ENCODE measurements at places on chromosomes 1 and 21. TPM values are rescaled to one million over a fixed set of nuclear protein-coding genes. Genes with fewer than 3 reads are reported as not detected.

Gene PTGFR
- total RNA-seq: 7.8 TPM

Gene ELF3
- 460 TPM for total RNA-seq

Gene GBP3
- 24.9 TPM for total RNA-seq

Gene SYT6
- not detected for total RNA-seq

Gene SGIP1
- not detected for total RNA-seq

DNA sequence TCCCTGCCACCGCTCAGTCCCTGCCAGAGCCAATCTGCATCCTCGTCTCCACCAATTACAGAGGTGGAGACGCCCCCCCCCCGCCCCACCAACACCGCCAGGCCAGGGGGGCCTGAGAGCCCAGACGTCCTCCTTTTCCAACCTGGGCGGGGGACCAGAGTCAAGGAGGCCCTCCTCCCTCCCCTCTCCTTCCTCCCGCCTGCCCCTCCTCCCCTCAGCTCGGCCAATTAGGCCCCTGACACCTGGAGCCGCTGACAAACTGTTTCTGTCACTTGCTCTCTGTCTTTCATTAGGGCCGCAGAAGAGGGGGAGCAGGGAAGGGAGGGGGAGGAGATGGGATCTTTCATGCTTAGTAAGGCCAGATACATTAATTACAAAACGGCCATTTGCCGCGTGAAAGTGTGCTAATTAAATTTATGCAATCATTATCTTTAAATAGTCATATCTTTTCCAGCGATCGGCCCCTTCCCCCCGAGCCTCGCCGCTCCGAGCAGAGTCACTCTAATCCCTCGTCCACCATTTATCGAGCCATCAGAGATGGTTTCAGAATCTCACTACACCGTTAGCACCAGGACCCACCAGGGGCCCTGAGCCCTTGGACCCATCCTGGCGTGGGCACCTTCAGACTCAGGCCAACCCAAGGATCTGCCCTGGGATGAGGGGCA, 94.7 kb downstream of the PAX7 start:
- H3K27ac ChIP-seq: no peak overlapping the region
- H3K36me3 ChIP-seq: no peaks in the 10 kb centered on the region
- H3K4me1 ChIP-seq: 0 out of 2 replicates have a peak, but pooled peaks cover under 1% of the 10 kb centered on the region
- H3K27me3 ChIP-seq: peaks cover 49% of the 10 kb centered on the region

DNA sequence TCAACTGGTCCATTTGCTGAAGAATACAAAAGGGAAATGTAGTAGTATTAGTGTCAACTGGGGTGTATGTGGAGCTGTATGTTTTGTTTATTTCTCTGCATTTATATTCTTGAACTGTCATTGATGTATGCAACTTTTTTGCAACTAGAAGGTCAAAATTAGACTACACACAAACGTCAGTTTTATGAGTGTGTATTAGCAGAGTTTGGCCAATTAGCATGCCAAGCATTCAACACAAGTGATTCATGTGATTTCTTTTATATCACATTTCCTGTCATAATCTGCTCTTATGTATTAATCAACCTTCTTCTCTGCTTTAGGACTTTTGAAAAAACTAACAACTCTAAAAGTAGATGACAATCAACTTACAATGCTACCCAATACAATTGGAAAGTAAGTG, 211.1 kb downstream of the LRRC40 start:
- peaks cover 11% of the 10 kb centered on the region for H3K27me3 ChIP-seq
- H3K27ac ChIP-seq: no peak overlapping the region
- no peak for DNase-seq
- no peaks in the 10 kb centered on the region for H3K36me3 ChIP-seq
- H3K4me3 ChIP-seq: no peak overlapping the region

- DNase-seq: no peak
- H3K27ac ChIP-seq: no peak overlapping the region
- H3K36me3 ChIP-seq: no peaks in the 10 kb centered on the region
- peaks cover 25% of the 10 kb centered on the region for H3K4me1 ChIP-seq
These were observed 30.1 kb downstream of the UMODL1 start for GRCh38 chr21:42101246-42101645.

GRCh38 chr1:21319447-21320407, 29.5 kb upstream of the ECE1 start:
- H3K4me3 ChIP-seq: no peak overlapping the region
- no peak overlapping the region for H3K27ac ChIP-seq
- no peak for DNase-seq

DNA sequence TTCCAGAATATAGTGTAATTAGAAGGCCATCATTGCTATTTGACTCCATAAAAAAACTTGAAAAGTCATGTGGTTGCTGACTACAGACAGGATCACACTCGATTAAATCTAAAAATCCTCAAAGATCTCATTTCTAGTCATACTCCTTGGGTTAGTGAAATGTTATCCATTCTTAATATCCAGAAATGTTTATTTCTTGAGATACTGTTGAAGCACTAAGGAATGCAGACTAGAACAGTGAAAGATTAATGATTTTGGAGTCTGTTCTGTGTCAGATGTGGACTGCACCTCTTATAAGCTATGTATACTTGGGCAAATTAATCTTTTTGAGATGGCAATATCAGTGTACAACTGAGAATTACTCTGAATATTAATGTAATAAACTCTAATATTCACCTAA, 65.1 kb downstream of the ADSS2 start:
- no peaks in the 10 kb centered on the region for H3K27me3 ChIP-seq
- DNase-seq: no peak
- H3K4me3 ChIP-seq: no peak overlapping the region
- no peak overlapping the region for H3K27ac ChIP-seq
- peaks cover 9% of the 10 kb centered on the region for H3K4me1 ChIP-seq
- H3K36me3 ChIP-seq: no peaks in the 10 kb centered on the region

- no peak for DNase-seq
- no peak overlapping the region for H3K4me3 ChIP-seq
- no peaks in the 10 kb centered on the region for H3K36me3 ChIP-seq
These were observed 143.9 kb downstream of the CLEC20A start for GRCh38 chr1:178352790-178353416.

- H3K36me3 ChIP-seq: no peaks in the 10 kb centered on the region
- H3K4me3 ChIP-seq: no peak overlapping the region
- DNase-seq: no peak
- H3K4me1 ChIP-seq: peaks cover 72% of the 10 kb centered on the region
These were observed 63.8 kb downstream of the PLXNA2 start for GRCh38 chr1:208180421-208180820.

DNA sequence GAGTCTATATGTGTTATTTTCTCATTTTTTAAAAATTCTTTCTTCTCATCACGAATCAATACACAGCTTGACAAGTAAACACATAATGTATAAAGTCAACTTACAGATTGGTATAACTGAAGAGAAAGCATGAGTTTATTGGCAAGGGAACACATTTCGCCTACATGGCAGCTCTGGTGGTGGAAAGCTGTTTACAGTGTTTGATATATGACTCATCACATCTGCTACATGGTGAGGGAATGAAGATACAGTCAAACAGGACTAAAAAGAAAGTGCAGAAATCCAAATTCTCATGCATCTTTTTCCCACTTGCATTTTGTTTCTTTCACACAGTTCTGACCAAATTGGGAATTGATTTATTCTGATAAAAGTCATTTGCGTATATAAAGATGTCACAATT, 122.2 kb upstream of the ADGRL4 start:
- H3K36me3 ChIP-seq: no peaks in the 10 kb centered on the region
- peak overlapping the region; percentile 58 for H3K27ac ChIP-seq
- H3K4me1 ChIP-seq: peaks cover 16% of the 10 kb centered on the region
- H3K27me3 ChIP-seq: no peaks in the 10 kb centered on the region
- DNase-seq: peak; percentile 83

DNA sequence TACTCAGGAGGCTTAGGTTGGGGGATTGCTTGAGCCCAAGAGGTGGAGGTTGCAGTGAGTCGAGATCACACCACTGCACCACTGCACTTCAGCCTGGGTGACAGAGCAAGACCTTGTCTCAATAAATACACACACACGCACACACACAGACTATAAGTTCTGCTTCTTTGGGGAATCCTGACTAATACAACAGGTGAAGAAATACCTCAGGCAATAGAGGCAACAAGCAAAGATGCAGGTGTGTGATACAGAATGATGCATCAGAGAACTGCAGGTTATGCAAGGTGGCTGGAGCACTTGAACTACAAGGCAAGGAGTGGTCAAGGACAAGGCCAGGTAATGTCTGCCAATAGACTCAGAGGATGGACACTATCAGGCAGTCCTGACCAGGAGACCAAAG, 117.6 kb upstream of the ZNF678 start:
- no peaks in the 10 kb centered on the region for H3K36me3 ChIP-seq
- H3K27me3 ChIP-seq: no peaks in the 10 kb centered on the region
- H3K27ac ChIP-seq: no peak overlapping the region
- H3K4me3 ChIP-seq: no peak overlapping the region
- no peak for DNase-seq

DNA sequence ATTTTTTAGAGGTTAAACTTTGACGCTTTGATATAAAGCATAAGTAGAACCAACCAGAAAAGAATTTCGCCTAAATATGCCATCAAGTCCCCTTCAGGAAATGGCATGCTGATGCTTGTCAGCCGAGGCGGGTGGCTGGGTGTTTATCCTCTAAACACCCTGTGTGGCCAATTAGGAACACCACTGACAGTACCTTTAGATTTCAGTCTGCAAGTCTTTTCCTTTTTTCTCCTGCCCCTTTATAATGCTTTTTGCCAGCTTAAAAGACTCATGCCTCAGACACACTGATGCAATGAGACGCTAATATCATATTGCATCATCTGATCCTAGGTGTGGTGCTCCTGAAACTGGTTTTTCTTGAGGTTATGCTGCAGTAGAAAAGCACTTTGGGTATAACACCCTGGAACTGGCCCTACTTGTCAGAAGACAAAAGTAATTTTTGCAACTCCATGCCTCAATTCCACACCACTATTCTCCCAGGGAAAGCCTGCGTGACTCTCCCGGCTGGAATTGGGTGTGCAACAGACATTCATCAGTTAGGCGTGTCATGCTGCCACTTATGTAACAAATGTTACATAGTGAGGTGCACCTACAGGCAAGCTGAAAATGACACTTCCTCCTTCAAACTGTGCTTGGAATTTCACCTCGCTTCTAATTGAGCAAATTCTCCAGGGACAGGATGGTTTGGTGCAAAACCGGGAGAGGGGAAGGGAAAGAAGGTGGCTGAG, 2.0 kb upstream of the RCC2 start:
- H3K36me3 ChIP-seq: peaks cover 7% of the 10 kb centered on the region
- peak overlapping the region; percentile 56 for H3K27ac ChIP-seq
- DNase-seq: peak; percentile 78
- peak overlapping the region; percentile 72 for H3K4me3 ChIP-seq
- H3K4me1 ChIP-seq: peaks cover 42% of the 10 kb centered on the region

DNA sequence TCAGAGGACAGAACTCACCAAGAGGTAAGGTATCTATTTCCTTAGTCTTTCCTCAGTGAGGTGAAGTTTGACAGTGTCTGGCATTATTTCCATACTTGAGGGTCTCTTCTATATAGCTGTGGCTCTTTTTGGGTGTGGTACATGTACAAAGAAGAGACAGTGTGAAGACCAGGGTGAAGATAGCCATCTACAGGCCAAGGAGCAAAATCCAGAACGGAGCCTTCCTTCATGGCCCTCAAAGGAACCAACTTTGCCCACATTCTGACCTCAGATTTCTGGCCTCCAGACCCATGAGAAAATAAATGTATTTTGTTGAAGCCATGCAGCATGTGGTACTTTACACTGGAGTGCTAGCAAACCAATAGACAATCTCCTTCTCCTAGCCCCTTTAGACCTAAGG, 858.5 kb upstream of the B3GALT2 start:
- no peaks in the 10 kb centered on the region for H3K36me3 ChIP-seq
- no peak for DNase-seq
- no peak overlapping the region for H3K4me3 ChIP-seq
- no peak overlapping the region for H3K27ac ChIP-seq
- peaks cover 10% of the 10 kb centered on the region for H3K4me1 ChIP-seq

DNA sequence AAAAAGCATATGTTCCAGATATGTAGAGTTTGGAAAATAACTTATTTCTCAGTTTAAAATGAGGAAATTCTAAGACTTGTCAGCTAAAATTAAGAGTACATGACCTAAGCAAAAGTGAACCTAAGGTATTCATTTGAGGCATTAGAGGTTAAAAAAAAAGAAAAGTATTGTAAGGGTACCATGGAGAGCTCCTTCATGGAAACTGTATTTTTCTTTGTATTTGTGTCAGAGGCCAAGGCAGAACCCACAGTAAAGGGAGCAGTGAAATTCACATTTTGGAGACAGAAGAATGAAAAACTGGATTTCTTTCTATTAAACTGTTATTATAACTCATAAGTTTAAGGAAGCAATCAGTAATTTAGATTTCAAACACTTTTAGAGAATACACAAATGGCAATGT, 1494.8 kb downstream of the KCNT2 start:
- H3K4me3 ChIP-seq: no peak overlapping the region
- no peaks in the 10 kb centered on the region for H3K27me3 ChIP-seq
- DNase-seq: no peak

DNA sequence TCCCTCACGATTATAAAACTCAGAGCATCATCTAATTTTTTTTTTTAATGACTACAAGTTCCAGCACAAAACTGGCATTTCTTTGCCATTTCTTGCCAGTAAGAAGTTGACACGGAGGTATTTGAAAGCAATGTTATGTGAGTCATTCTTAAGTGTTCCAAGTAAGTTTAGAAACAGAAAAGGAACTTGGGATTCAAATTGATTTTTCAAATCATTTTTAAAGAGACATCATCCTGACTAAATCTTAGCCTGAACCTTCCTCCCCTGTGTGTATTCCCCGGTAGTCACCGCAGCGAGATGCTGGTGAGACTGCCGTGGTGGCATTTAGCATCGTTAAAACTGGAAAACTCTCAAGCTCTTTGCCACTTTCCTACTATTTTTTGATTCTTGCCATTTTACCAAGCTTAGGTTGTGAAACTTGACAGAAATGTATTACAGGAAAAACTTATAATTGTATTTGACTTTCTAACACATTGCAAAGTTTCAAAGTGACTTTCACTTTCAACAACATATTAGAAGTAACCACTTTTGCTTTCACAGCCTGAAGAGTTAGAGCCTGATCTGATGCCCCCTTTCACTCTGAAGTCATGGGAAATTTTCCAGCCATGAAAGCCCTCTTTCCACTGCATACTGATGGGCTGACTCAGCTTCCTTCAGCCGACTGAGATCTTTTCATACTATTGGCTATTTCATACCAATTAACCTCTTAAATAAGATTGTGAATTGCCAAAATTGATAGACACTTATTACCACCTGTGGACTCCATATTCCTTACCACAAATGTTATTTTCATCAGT, 61.4 kb downstream of the OLFML2B start:
- peak overlapping the region; percentile 65 for H3K4me3 ChIP-seq
- peaks cover 27% of the 10 kb centered on the region for H3K4me1 ChIP-seq
- H3K27me3 ChIP-seq: no peaks in the 10 kb centered on the region
- H3K27ac ChIP-seq: peak overlapping the region; percentile 81
- DNase-seq: peak; percentile 81
- H3K36me3 ChIP-seq: 0 out of 2 replicates have a peak, but pooled peaks cover 4% of the 10 kb centered on the region

GRCh38 chr1:20870718-20871117, 83.6 kb upstream of the HP1BP3 start:
- no peak for DNase-seq
- H3K4me3 ChIP-seq: no peak overlapping the region
- no peaks in the 10 kb centered on the region for H3K36me3 ChIP-seq

DNA sequence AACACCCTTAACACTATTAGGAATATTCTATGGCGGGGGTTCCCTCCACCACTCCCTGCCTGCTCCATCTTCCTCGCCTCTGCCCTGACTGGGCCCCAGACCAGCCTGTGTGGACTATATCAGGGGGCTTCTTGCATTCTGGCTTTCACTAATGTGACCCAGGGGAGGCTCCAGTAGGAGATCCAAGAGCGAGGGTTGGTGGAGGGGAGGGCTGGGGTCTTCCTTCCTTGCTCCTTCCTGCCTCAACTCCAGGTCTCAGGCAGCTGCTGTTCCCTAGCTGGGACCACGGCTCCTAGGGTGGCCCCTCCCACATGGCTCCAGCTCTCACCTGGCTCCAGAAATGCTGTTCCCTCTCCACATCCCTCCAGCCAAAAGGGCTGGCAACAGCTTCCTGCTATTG, 257.4 kb downstream of the MATN1 start:
- H3K27ac ChIP-seq: no peak overlapping the region
- no peak overlapping the region for H3K4me3 ChIP-seq
- no peaks in the 10 kb centered on the region for H3K36me3 ChIP-seq
- DNase-seq: no peak
- H3K4me1 ChIP-seq: no peaks in the 10 kb centered on the region

Data from PC-3 (cell line).